ENCODE measurements at places on chromosomes 7 and 10.

GRCh38 chr10:78581133-78581694 is 487.6 kb upstream of the ZMIZ1 start:
- no peak for DNase-seq

DNA sequence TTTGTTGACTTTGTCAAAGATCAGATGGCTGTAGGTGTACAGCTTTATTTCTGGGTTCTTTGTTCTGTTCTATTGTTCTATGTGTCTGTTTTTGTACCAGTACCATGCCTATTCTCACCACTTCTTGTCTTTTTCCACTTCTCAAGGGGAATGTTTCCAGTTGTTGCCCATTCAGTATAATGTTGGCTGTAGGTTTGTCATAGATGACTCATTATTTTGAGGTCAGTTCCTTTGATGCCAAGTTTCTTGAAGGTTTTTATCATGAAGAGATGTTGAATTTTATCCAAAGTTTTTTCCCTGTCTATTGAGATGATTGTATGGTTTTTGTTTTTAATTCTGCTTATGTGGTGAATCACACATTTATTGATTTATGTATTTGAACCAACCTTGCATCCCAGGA is 216.7 kb upstream of the RNF32 start:
- no peak for DNase-seq

- DNase-seq: no peak
Measured at GRCh38 chr10:107847620-107848019, 683.1 kb upstream of the SORCS1 start.

DNA sequence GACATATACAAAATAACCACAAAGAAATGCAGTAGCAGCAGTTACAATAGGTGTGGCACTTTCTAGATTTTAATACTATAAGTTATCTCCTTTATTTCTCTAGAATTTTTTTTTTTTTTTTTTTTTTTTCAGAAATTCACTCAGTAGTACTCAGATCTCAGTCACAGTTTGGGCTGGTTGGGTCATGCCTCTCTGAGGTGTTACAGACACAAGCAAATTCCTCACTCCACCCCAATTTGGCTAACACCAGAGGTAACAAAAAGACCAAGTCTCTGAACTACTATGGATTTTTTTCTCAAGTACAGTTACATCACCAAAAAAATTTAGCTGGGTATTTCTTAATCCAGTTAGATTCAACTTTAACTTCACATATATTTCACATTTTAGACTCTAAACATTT is 985.1 kb upstream of the LRRN3 start:
- no peak for DNase-seq

DNA sequence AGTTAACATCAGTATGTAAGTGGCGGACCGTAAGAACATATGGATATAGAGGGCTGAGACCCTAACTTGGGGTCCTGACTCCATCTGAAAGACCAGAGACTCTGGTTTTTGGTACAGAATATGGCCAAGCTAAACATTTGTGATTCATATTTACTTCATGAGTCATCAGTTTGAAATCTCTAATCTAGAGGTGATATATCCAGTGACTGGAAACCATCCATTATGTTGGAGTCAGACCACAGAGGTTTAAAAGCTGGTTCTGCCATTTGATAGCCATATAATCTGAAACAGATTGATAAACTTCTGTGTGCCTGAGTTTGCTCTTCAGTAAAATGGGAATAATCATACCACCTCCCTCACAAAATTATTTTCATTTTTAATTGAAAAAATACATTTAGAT is 505.3 kb downstream of the SORCS3 start:
- DNase-seq: no peak

- no peak for DNase-seq
Measured at GRCh38 chr7:4133491-4134044, 548.5 kb upstream of the FOXK1 start.

DNA sequence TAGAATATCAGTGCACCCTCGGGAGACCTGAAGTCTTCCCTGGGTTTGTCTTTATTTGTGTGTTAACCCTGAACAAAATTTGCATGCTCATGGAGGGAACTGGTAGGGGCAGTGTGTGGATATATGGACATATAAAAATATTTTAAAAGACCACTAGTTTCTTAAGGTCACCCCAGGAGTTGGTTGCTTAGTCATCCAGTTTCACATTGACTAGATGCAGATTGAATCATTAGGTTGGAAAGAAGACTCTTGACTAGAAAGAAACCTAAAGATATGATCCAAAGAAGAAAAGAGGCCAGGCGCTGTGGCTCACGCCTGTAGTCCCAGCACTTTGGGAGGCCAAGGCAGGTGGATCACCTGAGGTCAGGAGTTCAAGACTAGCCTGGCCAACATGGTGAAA is 137.1 kb downstream of the KAT6B start:
- no peak for DNase-seq

- no peak for DNase-seq
Measured at GRCh38 chr7:38907066-38907465, 1.9 kb downstream of the VPS41 start.

- no peak for DNase-seq
Measured at GRCh38 chr7:116283595-116284204, 73.4 kb downstream of the TES start.

- DNase-seq: peak; percentile 15
Measured at GRCh38 chr10:118983263-118983662, 46.3 kb upstream of the NANOS1 start.

- DNase-seq: no peak
Measured at GRCh38 chr10:129385600-129385999, 81.4 kb upstream of the MGMT start.

GRCh38 chr7:100489824-100490223 is 6.1 kb downstream of the NYAP1 start:
- peak; percentile 93 for DNase-seq

- DNase-seq: no peak
Measured at GRCh38 chr10:51999096-51999495, 299.7 kb upstream of the CSTF2T start.

DNA sequence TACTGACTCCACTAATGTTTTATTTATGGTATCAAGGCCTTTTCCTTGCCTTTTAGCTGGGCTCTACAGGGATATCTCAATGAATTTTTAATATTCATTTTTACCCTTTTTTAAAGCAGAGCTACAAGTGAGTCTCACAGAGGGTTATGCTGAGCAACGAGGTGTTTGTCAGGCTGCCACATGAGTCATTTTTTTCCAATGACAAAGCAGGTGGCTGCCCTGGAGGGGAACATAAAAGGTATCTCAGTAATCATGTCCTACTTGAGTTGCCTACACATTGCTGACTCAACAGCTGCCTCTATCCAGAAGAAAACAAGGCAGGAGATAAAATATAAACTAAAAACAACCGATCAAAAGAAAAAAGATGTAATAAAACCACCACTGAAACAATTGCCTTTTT is 1004.9 kb upstream of the POT1 start:
- peak; percentile 80 for DNase-seq

GRCh38 chr7:135493362-135493761 is 16.5 kb downstream of the CNOT4 start:
- no peak for DNase-seq

- no peak for DNase-seq
Measured at GRCh38 chr7:78777829-78778228, 675.6 kb downstream of the MAGI2 start.

- DNase-seq: no peak
Measured at GRCh38 chr7:131653418-131654248, 97.2 kb upstream of the PODXL start.

- DNase-seq: no peak
Measured at GRCh38 chr7:102895602-102896001, 17.2 kb upstream of the LRRC17 start.

DNA sequence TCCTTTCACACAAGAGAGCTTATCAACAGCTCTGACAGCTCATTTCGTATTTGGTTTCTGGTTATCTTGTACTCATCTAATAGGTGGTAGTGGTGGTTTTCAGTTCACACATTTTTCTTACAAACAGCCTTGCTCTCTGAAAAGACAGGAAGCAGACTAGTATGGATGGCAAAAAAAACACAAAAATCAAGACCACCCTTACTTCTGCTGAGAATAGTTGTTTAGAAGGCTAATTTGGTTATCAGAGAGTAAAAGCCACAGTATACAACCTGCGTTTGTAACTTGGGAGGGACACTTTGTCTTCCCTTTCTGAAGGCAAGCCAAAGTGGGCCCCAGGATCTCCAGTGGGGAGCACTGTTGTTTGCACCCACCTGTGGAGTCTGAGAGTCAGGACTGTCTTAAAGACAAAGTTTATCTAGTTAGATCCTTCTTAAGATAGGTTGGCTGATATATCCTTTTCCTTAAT is 68.0 kb downstream of the PIP4K2A start:
- DNase-seq: no peak

DNA sequence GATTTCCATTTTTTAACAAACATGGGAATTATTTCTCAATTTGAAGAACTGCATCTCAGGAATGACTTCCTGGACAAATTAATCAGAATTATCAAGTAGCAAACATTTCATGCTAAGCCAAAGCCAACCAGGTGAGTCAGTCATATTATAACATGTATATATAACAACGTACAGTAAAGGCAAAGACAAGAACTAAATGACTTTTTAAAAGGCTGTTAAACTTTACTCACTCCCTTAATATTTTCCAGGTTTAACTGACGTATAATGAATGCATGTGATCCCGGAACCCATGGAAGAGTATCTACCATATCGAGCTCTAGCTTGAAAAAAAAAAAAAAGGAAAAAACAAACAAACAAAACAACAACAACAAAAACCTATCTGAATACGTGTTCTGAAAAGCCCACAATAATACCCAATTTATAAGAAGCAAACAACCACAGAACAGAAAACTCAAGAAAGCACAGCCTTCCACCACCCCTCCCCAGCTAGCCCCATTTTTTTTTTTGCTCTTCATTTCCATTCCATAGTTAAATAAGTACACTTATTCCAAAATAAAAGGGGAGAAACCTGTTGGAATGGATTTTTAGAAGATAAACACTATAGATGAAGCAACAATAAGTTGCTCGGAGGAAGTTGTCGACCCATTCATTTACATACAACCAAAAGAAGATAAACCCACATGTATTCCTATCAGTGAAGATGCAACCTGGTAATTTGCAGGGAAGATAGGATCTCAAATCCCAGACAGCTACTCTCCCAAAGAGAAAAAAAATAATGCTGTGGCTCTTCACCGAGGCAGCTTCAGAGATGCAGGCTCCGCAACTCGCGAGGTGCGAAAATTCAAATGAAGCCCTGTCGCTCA is 537 bp downstream of the NAPEPLD start:
- DNase-seq: no peak

GRCh38 chr10:129965959-129966358 is 1.9 kb upstream of the EBF3 start:
- DNase-seq: no peak

DNA sequence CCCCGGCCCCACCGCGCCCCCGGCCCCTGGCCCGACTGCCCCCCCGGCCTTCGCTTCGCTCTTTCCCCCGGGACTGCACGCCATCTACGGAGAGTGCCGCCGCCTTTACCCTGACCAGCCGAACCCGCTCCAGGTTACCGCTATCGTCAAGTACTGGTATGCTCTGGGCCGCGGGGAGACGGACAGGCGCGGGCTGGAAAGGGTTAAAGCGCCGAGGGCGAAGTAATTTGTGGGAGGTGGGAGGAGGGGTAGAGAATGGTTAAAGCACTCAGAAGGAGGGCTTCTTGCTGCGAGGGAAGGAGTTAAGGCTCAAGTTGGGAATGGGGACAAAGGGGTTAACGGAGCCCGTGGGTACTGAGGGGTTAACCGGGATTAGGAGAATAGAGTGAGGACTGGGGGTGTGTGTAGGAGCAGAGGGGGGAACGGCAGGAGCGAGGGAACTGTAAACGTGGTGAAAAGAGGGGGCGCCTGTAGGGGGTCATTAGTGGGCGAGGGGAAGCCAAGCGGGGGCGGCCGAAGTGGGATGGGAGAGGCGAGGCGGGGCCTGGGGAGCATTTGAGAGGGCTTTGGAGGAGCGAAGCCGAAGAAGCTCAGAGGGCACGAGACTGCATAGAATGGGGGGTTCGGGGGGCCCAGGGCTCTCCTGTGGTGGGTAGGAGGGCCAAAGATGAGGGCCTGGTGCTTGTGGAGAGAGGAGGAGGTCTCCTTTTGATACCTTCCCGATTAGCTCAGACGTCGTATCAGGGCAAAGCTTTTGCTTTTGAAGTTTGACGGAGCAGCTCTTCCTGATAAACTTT is 605 bp downstream of the SUFU start:
- DNase-seq: no peak

DNA sequence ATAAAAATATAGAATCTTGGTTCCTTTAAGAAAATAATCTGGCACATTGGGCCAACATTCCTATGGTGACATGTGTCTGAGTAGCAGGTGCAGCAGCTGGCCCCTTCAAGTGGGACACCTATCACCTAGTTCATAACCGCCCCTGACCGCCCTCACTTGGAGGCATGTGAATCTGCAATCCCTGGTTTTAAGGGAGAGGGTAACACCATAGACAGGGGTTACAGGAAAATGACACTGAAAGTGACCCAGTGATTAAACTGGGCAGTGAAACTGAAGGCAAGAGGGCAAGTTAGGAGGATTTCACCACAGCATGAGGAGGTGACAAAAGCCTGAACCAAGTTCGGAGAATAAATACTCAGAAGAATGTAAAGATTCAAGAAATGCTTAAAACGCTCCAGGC is 1.1 kb downstream of the RSU1 start:
- no peak for DNase-seq

- no peak for DNase-seq
Measured at GRCh38 chr7:52168085-52168484, 851.5 kb upstream of the COBL start.

GRCh38 chr10:4266416-4267085 is 481.5 kb upstream of the KLF6 start:
- DNase-seq: no peak

DNA sequence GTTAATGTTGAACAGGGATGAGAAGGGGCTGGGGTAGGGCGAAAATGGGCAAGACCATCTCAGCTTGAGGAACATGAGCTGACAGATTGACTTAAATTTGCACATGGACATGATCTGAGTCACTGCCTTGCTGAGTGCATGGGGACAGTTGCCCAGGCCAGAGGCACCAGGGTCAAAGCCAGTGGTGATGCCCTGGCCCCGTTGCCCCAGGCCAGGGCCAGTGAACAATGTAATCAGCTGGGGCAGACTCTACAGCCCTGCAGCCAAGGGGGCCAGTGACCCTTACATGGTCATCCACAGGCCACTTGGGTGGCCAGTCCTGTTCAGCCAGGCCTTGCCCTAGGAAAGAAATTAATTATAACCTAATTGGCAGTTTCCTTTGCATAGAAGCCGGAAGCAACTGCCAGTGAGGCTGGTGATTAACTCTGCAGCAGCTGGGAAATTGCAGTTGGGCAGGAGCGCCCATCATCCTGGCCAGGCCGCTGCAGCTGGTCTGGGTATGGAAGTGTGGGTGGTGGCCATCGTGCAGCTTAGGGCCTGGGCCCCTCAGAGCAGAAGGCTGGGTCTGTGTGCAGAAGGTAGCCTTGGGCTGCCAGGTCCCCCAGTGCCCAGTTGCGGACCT is 9.6 kb downstream of the RET start:
- no peak for DNase-seq

GRCh38 chr10:70137927-70138883 is 5.6 kb upstream of the AIFM2 start:
- DNase-seq: no peak

GRCh38 chr10:117472872-117473271 is 69.7 kb upstream of the EMX2 start:
- DNase-seq: no peak

DNA sequence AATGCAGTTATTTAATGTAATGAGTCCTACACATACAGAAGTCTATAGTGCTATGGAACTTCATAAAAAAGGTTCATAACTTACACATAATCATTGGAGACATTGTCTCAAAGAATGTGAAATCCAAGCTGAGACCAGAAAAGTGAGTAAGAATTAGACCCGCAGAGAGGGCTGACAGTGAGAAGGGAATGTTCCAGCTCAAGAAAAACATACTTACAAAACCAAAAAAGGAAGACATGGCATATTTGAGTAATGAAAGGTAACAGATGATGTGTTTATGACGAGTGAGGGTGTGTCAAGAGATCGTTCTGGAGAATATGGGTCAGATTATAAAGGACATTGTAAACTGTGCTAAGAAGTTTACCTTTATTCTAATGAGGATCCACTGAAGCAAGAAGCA is 566.5 kb downstream of the ATRNL1 start:
- no peak for DNase-seq
